ENCODE measurements at places on chromosomes 5 and 9.

GRCh38 chr5:156590978-156591377, 259.1 kb upstream of the PPP1R2B start:
- no peak for DNase-seq

DNA sequence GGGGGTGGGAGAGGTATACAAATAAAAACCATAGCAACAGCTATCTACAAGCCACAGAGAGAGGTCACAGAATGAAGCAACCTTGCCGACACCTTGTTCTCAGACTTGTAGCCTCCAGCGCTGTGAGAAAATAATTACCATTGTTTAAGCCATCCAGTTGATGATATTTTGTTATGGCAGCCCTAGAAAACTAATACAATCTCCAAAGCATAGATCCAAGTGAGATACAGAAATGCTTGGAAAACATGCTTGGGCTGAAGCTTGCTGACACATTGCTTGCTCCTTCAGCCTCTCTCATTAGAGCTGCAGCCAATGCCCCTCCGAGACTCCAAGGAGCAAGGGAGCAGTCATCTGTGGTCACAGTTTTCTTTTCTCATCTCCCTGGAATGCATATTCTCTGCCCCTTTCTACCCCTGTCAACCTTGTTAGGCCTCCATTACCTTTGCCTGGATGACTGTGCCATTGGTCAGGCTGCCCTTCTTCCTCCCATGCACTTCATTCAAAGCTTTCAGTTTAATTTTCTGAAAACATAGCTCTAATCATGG, 401.4 kb upstream of the KLF4 start:
- no peak for DNase-seq

GRCh38 chr9:133754688-133755227, 16.6 kb upstream of the SARDH start:
- DNase-seq: no peak

DNA sequence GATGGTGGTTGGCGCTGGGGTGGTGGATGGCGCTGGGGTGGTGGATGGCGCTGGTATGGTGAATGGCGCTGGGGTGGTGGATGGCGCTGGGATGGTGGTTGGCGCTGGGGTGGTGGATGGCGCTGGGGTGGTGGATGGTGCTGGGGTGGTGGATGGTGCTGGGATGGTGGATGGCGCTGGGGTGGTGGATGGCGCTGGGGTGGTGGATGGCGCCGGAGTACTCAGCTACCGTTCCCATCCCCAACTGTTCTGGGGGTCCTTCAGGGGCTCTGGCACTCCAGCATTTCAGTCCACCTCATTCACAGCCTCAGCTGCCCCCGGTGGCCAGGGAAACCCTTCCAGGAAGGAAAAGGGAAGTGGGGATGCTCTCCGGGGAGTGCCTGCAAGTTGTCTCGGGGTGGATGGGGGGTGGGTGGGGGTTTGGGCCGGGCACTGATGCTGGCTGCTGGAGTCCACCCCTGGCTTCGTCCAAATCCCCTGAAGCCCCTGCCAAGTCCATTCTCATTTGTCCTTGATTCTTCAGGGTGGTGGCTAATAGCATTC, 147.3 kb upstream of the COL5A1 start:
- no peak for DNase-seq

GRCh38 chr5:98827161-98827560, 53.7 kb downstream of the RGMB start:
- DNase-seq: no peak

GRCh38 chr5:166719991-166720390, 1571.5 kb upstream of the WWC1 start:
- no peak for DNase-seq

DNA sequence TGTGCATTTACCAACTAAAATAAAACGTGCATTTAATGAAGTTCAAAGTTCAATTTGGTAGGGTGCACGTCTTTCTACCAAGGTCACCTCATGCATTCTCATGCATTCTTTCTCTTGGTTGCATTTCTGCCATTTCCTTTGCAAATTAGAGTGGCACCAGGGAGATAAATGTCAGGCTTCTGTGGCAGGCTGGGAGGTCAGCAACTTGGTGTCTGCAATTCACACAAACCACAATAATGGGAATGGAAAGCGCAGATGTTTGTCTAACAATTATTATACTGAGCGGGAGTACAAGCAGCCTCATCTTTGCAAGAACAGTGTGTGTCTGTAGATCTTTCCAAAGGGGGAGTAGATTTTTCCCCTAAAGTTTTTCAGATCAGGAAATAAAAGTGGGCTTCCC, 411.7 kb downstream of the DMRT2 start:
- no peak for DNase-seq

GRCh38 chr5:16600946-16601345, 15.9 kb downstream of the RETREG1 start:
- no peak for DNase-seq

DNA sequence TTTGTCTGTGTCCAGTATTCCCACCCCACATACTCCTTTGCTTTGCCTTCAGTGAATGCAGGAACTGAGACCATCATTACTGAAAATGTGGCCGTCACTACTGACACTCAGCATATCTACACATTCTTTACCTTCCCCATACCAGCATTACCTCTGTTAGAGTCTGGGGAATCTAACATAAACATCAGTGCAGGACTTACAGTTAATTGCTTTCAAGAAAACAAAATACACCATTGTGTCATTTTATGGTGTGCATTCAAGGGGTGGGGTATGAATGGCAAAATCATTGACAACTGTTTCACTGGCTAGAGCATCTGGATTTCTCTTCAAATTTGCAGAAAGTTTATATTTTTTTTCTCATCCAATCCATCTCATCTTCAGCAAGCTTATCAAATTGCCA, 731.4 kb upstream of the RIOK2 start:
- DNase-seq: no peak

- no peak for DNase-seq
Measured at GRCh38 chr5:172669386-172670004, 28.4 kb downstream of the NEURL1B start.

- no peak for DNase-seq
Measured at GRCh38 chr9:68730570-68731235, 25.7 kb downstream of the PIP5K1B start.
